ENCODE measurements at places on chromosomes 3 and 15.

DNA sequence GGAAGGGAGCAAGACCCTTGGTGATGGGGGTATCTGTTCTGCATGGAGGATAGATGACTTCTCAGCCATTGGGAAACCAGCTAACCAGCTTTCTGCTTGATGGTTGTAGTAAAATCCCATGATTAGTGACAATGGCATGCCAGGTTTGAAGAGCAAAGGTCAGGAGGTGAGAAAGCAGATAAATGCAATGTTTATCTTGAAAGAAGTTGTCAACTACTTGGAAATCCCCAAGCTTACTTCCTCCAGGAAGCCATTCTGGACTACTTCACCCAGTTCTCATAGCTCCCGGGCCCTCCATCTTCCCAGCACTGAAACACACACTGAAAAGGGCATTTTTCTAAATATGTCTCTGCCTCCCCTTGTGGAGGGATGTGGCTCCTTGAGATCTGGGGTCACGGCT lies 51.3 kb downstream of the SMAD3 start:
- DNase-seq, result no peak

DNA sequence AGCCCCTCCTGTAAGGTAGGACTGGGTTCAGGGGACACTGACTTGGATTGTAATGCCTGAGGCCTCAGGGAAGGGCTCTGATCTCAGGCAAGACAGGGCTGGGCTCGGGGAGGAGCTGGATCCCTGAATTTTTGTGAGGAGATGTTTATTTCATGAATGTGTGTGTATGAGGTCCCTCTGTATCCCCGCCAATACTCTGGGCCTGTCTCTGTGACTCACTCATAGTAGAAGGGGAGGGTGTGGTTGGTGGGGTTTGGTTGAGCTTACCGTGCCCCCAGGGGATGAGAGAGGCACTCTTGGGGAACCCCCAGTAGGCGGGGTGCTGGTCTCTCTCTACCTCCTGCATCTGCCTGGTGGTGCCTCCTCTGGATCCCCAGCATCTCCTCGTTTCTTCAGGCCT lies 28.1 kb downstream of the RPSA start:
- no peak for DNase-seq

GRCh38 chr3:133880287-133880686 lies 15.4 kb downstream of the RAB6B start:
- no peak for DNase-seq

DNA sequence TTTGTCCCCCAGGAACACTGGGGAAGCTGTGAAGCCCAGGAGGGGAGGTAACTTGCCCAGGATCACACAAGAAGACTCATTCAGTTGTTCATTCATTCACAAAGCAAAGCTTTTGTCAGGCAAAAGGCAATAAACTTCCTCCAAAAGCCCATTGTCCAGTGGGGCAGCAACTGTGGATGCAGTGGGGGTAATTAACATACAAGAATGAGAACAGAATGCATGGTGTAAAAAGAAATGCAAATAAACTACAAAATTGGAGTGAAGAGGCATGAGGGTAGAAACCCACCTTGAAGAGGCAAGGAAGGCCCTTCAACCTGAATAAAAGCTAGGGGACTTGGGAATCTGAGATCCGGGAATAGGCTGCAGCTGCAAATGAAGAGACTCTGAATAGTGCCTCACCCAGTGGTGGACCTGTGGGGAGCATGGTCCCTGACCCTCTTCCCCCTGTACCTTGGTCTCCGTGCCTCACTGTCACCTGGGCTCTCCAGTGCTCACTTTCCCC lies 363.6 kb downstream of the CLSTN2 start:
- DNase-seq, result no peak

- DNase-seq, result no peak
These were observed 781.1 kb downstream of the TUSC7 start for GRCh38 chr3:117490716-117491115.

- DNase-seq, result no peak
These were observed 178.4 kb downstream of the RPLP1 start for GRCh38 chr15:69631005-69631404.

GRCh38 chr15:94596707-94597106 lies 365.3 kb downstream of the MCTP2 start:
- DNase-seq, result no peak

DNA sequence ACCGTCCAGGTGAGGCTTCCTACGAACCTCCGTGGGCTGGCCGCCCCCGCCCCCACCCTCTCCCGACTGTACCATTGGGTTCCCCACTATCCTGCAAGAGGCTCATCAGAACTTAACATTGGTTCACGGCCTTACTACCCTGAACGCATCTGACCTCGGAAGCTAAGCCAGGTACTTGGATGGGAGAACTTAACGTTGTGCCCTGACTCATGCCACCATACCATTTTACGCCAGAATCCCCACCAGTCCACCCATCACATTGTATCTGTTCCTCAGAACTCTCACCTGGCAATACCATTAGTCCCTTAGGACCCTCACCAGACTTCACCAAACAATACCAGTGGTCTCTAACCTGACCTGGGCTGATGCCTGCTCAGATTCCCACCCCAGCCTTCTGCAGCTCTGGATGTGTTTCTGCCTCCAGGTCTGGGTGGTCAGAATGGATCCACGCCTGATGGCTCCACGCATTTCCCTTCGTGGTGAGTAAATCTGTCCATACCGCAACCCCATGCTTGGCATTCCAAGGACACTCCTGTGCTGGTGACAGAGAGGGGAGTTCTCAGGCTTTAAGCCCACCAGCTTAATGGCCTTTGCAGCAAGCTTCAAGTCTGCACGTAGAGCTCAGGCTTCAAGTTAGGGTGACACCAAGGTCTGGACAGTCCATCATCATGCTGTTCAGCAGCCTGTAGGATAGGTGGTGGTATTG lies 562 bp downstream of the TCTA start:
- DNase-seq, result no peak

DNA sequence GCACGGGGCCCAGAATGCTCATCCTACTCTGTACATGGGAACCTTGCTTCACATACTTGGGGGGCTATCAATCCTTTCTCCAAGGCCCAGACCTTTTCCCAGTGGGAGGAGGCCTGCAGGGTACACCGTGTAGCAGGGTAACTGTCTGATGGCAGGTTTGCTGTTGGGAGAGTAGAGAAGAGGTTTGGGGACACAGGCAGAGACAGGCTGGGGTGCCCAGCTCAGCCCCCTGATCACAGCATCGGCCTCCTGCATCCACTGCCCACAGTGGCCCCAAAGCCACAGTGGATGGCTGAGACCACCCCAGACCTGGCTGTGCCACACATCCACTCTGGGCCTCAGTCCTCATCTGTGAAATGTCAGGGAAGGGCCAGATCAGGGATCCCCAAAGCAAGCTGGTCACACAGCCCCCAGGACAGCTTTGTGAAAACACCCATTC lies 5.6 kb downstream of the CHRNA3 start:
- no peak for DNase-seq

DNA sequence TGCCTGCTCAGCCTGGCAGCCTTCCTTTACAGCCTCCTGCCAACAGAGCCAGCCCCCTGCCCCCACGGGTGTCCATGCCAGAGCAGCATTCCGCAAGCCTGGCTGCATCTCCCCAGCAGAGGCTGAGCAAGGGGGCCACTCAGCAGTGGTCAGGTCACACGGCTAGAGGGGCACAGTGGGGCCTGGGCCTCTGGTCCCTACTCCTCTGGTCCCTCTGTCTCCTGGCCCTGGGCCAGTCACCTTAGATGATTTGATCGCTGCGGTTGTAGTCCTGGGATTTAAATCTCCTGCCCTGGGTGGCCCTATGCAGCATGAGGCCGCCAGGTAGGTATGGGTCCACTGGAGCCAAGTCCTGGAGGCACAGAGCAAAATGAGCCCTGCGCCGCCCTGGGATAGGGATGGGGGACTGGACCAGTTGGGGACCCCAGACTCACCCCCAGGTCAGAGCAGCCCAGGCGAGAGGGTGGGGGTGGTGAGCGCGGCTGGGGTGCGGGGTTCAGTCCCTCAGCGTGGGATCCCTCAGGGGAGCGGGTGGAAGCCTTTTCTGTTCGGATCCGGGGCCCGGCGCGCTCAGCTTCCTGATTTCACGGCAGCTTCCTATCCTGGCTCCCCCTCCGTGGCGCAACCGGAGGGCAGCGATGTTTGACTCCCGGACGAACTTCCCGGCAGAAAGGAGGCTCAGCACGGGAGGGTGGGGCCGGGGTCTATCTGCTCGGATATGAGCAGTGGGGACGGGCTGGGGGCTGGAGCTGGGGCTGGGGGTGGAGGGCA lies at the start of gene ZBTB47:
ZBTB47 (plus strand) TSS at position 138 of the 771 bp plus-strand sequence. CDS start 4,659 bp downstream, outside the sequence.
- DNase-seq, result no peak

- no peak for DNase-seq
These were observed 123.8 kb downstream of the GMNC start for GRCh38 chr3:190738636-190739155.

DNA sequence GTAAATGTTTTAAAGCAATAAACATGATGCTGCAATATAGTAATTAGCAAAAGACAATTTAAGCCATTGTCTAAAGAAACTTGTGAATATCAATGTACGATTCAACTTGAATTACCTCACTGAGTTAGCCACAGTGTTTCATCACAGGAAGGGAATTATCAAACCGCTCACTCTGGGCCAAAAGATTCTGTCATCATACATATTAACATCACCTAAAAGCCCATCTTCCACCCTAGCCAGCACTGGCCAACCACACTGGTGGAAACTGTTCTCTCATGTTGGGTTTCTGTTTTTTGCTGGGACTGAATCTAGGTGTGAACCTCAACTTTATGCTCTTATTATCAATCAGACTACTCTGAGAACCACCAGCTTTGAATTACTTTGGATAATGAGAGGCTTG lies 497.7 kb upstream of the THBS1 start:
- no peak for DNase-seq

DNA sequence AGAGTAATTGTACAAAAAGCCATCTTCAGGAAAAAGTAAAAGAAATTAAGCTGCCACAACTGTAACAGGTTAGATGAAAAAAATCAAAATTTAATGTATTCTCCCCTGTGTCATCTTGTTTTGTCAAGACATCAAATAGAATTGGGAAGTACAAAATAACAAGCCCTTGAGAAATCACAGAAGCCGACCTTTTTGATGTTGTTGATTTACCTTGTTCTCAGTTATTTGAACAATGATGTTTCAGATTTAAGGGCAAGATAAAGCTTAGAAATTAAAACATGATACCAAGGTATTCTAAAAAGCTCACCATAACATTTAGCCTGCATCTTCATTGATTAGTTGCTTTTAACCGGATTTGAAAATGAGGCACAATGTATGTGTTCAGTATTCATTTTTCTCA lies 523.0 kb downstream of the FOXP1 start:
- DNase-seq, result no peak

GRCh38 chr15:87489456-87489855 lies 767.1 kb downstream of the NTRK3 start:
- no peak for DNase-seq

GRCh38 chr15:100292010-100292409 lies 49.8 kb downstream of the ADAMTS17 start:
- no peak for DNase-seq

GRCh38 chr15:62486041-62486440 lies 321.0 kb upstream of the C2CD4B start:
- no peak for DNase-seq

GRCh38 chr3:69925506-69925905 lies 74.0 kb upstream of the SAMMSON start:
- no peak for DNase-seq

DNA sequence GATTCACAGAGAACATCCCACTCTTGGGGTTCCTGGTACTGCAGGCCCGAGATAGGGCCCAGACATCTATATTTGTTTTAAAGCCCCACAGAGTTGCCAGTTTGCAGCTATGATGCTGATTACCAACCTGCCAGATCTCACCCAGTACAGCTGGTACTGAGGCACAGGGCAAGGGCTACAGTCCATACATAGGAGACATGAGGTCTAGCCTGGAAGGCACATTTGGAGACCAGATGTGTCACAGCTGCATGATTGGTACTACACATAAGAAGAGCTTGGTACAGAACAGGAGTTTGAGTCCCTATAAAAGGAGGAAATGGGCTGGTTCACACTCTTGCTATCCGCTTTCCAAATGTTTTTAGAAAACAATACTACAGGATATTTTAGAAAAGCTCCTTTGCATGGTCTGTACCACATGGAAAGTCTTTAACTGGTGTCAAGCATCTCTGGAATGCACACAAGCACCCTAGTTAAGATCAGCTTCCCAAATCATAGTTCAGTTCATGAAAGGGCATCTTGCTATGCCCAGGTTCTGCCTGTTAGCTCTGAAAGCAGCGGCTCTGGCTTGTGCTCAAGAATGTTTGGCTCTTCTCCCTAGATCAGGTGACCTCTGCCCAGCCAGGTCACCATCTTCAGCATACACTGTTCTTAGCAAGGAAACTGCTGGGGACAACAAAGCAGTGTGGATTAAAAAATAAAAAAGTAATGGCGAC lies 20.6 kb downstream of the MTMR14 start:
- DNase-seq, result no peak

DNA sequence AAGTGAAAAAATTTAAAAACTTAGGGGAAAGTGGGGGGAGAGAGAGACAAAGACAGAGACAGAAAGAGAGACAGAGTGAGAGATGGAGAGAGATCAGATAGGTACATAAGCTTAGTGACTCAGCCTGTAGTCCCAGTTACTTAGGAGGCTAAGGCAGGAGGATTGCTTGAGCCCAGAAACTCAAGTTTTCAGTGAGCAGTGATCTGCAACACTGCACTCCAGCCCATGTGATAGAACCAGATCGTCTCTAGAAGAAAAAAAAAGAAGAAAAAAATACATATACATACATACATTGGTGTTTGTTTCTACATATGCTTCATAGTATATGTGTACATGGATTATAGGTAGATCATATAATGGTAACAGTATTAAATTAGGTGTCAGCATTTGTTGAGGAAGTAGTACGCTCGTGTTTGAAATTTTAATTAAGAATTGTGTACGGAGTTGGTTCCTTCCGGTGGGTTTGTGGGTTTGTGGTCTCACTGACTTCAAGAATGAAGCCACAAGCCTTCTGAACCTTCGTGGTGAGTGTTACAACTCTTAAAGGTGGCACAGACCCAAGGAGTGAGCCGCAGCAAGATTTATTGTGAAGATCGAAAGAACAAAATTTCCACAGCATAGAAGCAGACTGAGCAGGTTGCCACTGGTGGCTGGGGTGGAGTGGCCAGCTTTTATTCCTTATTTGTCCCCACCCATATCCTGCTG lies 38.3 kb upstream of the SNRPN start:
- DNase-seq, result no peak

GRCh38 chr3:22980346-22980745 lies 222.8 kb upstream of the UBE2E2 start:
- DNase-seq, result no peak

DNA sequence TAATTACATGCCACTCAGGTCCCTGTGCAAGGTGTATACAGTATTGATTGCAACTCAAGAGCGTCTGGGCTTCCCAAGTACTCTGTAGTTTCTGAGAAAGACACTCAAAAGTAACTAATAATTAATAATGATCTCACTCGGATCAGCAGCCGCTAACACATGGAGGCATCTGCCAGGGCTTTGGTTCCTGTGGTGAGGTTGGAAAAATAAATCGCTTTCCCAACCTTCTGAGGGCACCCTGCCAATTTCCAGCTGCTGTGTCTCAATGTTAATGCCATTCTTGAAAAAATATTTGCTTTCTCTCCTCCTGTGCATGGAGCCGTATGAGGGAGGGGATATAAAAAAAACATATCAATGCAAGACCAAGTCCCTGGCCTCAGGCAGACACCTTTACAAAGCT lies 116.5 kb upstream of the SLC2A2 start:
- DNase-seq, result no peak
